ENCODE measurements at places on chromosomes 6 and 20.

DNA sequence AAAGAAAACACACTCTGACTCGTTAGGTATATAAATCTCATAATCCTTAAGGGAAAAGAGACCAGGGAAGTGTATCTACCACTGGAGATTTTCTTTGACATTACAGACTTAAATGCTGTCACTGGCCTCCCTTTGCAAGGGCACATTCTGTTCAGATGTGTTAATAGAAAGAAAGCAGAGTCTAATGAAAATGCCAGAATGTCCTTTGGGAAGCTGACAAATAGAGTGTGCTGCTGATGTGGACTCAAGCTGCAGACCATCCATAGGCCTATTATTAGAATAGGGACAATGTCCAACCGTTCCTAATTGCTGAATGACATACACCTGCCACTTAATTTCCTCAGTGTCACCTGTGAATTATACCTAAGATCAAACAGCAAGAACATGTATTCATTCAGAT is 41.2 kb downstream of the SLC35D3 start:
- DNase-seq = no peak

- DNase-seq = no peak
Measured at GRCh38 chr20:19690462-19690861, 67.6 kb upstream of the RIN2 start.

DNA sequence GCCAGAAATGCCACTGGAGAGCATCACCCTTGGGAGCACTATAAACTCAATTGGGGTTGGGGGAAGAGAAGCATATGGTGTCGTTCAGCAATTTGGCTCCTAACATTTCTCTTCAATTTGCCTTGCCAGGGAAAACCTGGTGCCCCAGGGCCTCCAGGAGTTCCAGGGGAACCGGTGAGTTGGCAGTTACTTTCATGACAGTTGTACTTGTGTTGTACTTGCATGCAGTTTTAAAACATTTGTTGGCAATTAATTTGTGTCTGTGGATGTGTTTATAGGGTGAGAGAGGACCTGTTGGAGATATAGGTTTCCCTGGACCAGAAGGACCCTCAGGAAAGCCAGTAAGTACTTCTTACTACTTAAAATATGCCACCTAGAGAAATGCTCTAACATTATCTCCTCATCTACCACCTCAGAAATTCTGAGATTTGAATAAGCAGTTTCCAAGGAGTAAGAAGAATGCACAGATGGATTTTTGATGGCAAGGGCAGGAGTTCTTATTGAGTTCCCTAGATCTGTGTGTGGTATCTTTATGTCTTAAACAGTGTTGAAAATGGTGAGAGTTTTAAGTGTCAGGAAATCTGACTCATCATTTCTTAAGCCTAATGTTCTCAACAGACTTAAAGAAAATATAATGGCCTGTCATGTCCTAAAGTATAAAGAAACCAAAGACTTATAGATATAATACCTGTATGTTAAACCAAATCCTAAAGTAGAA is 122.5 kb downstream of the COL9A1 start:
- DNase-seq = no peak

DNA sequence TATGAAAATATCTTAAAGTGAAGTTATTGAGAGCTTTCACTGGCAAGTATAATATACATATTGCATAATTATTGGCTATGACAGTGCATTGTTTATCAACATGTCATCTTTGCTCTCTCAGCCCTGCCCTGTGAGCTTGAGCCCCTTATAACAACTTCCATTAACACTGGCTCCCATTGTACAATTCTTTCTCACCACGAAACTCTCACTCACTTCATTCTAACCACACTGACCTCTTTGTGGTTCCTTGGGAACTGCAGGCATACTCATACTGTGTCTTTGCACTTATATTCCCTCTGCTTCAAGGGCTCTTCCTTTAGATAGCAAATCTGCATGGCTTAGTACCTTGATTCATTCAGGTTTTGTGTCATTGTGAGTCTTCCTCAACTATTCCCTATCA is 411.8 kb downstream of the CDKAL1 start:
- DNase-seq = no peak

- DNase-seq = no peak
Measured at GRCh38 chr20:19747903-19748302, 10.2 kb upstream of the RIN2 start.

- no peak for DNase-seq
Measured at GRCh38 chr6:7188492-7188891, 80.7 kb downstream of the RREB1 start.

- DNase-seq = no peak
Measured at GRCh38 chr6:155628306-155628705, 172.7 kb upstream of the NOX3 start.

DNA sequence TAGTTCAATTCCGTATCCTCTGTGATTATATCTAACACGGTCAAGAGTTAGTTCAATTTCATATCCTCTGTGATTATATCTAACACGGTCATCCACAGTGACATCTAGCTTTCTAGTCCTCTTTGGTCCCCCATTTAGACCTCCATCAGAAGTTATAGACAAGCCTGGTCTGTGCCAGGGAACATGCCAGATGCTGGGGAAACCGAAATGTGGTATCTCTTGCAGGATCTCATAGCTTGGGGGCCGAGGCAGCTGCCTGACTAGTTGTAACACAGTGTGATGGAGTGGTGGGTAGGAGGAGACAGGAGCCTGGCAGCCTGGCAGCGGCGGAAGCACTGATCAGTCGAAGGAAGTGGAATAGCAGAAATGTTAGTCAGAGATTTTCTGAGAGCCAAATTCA is 13.8 kb upstream of the SMOC2 start:
- DNase-seq = no peak

- DNase-seq = no peak
Measured at GRCh38 chr20:21526776-21527175, 12.9 kb upstream of the NKX2-2 start.

DNA sequence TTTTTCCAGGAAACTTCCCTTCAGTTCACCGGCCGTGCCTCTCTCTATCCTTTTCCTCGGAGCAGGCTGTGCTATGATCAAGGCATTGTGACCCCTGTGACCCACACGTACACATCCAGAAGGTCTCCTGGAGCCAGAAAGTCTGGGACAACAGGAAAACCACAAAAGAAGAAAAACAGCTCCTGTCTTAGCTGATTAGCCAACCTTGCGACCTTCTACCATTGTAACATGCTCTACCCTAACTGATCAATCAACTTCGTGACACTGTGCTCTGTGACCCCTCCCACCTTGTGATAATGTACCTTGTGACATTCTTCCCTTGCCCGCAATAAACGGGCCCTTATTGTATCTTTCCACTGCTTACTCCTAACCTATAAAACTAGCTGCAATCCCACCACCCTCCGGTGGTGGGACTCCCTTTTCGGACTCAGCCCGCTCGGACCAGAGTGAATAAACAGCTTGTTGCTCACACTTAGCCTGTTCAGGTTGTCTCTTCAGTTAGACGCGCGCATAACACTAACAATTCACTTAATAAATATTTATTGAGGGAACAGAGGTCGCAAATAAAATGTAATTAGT is 24.2 kb downstream of the ZNF311 start:
- peak; percentile 61 for DNase-seq

DNA sequence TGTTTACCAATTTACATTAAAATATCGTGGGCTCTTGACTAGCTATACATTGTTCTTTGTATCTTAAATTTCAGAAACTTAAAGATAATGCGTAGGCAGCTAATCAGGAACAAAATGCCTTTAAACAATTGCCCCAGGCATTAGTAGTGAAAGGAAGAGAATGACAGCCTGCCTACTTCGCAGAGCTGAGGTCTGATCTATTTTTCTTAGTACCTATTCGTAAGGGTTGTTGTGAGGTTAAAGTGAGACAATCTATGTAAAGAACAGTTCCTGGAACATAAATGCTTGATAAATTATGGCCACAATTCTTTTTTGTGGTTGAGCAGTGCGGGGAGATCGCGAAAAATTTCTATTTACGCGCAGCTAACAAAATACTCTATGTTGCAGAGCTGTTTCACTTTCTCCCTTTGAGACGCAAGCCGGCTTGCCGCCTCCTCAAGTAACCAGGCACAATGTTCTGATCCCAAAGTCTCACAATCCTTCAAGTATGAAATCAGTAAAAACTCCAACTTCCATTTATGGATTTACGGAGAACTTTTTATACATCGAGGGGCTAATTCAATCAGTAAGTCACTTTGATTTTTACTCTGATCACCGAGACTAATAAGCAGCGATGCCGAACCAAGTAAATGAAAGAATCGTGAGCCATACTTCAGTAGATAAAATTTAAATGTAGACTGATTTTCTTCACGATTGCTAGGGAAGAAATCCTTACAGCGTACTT is 878 bp upstream of the PNRC1 start:
- peak; percentile 26 for DNase-seq

- no peak for DNase-seq
Measured at GRCh38 chr20:32439132-32439829, 81.2 kb downstream of the ASXL1 start.
